ENCODE measurements at places on chromosomes 5 and 9. TPM values are rescaled to one million over a fixed set of nuclear protein-coding genes. Genes with fewer than 3 reads are reported as not detected.

Gene DCP2
- 78.9 TPM for total RNA-seq

Gene PCDHAC2
- total RNA-seq: not detected

Gene FBP2
- total RNA-seq: not detected

Gene PTTG1
- 69.9 TPM for total RNA-seq

- no peak for DNase-seq
These were observed 29.0 kb downstream of the HK3 start for GRCh38 chr5:176870110-176870591.

GRCh38 chr5:135683189-135683588 is 104.4 kb upstream of the CXCL14 start:
- no peak for DNase-seq

DNA sequence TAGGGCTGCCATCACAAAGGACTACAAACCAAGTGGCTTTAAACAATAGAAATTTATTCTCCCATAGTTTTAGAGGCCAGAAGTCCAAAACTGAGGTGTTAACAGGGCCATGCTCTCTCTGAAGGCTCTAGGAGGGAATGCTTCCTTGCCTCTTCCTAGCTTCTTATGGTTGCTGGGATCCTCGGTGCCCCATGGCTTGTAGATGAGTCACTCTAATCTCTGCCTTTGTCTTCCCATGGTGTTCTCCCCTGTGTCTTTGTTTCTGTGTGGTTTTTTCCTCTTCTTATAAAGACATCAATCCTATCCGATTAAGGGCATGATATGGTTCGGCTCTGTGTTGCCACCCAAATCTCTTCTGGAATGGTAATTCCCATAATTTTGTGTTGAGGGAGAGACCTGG is 178.8 kb upstream of the NREP start:
- no peak for DNase-seq

GRCh38 chr9:134811673-134812342 is 68.8 kb upstream of the FCN2 start:
- DNase-seq: no peak

GRCh38 chr5:115324021-115324420 is 27.6 kb upstream of the CCDC112 start:
- no peak for DNase-seq

All from activated T-helper 1 cell treated with anti-CD3 and anti-CD28 coated beads, Interleukin-12 subunit alpha, Interleukin-12 subunit beta, Interleukin-2, Interleukin-4 antibody, amounts not matched to agents 30 ng/mL and 10 ng/mL and 1 ng/mL, durations not matched to agents 14 hours and 24 hours and 36 hours (primary cell).